ENCODE measurements at places on chromosomes 4 and X. TPM values are rescaled to one million over a fixed set of nuclear protein-coding genes. Genes with fewer than 3 reads are reported as not detected.

DDX53 gene
- total RNA-seq, result not detected

DNA sequence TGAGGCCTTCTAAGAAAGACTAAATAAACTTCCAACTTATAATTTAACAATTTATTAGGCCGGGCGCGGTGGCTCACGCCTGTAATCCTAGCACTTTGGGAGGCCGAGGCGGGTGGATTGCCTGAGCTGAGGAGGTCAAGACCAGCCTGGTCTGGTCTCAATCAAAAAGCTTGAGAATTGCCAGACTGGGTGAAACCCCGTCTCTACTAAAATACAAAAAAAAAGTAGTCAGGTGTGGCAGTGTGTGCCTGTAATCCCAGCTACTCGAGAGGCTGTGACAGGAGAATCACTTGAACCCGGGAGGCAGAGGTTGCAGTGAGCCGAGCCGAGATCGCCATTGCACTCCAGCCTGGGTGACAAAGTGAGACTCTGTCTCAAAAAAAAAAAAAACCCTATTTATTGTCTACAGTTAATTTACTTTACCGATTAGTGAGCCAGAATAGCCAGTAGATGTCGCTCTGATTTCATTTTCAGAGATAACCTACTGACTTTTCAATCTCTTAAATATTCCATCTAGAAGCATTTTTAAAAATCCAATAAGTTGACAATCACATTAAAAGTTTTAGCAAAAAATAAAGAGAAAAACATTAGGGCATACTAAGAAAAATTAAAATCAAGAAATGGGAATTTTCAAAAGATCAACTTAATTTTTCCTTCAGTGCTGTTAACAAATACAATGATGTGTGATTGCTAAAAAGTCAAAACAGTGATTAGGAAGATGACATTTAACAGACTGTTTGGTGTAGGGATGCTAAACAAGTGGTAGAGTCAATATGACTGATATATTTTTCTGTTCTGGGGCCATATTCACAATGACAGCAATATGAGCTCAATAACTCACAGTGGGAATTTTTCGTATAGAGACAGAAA lies 4.3 kb upstream of the SHROOM3 start:
- no peak for DNase-seq

GRCh38 chrX:11349661-11350337 lies 56.6 kb downstream of the AMELX start:
- DNase-seq, result no peak

DNA sequence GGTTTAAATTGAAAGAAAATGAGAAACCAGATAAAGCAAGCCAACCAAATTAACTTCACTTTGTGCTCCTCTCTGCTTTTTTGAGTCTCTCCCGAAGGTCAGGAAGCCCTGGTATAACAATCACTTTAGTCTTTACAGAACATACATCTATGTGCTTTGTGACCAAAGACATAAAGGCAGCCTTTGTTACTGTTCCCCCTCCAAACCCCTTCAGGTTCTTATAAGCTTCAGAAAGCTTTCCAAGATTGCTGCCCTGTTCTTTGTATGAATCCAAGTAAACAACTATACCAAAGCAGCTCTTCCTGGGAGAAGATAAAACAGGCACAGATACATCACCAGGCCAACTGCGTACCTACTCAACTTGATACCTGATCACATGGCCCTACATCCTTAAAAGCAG lies 28.7 kb downstream of the RLIM start:
- no peak for DNase-seq

- no peak for DNase-seq
Observed at GRCh38 chr4:35541888-35542213, 702.5 kb downstream of the ARAP2 start.

DNA sequence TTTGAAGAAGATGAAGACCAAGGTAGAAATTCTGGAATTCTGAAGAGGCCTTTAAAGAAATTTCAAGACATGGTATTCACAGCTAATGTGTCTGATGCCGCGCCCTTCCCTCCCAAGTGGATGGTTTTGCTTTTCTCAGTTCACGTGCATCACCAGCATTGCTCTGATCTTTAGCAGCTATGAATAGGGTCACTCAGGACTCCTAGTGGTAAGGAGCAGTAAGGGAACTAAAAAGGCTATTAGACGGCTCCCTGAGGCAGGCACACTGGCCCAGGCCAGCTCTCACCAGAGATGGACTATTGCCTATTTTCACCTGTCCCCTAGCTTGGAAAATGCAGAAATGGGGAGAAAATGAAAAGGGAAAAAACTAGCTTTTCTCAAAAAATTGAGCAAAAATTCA lies 447.5 kb upstream of the RASGEF1B start:
- DNase-seq, result no peak

PRR32 gene
- not detected for total RNA-seq

- no peak for DNase-seq
Observed at GRCh38 chr4:73420615-73421014, 15.4 kb upstream of the AFP start.

- DNase-seq, result no peak
Observed at GRCh38 chr4:101418466-101418865, 71.1 kb upstream of the PPP3CA start.

DNA sequence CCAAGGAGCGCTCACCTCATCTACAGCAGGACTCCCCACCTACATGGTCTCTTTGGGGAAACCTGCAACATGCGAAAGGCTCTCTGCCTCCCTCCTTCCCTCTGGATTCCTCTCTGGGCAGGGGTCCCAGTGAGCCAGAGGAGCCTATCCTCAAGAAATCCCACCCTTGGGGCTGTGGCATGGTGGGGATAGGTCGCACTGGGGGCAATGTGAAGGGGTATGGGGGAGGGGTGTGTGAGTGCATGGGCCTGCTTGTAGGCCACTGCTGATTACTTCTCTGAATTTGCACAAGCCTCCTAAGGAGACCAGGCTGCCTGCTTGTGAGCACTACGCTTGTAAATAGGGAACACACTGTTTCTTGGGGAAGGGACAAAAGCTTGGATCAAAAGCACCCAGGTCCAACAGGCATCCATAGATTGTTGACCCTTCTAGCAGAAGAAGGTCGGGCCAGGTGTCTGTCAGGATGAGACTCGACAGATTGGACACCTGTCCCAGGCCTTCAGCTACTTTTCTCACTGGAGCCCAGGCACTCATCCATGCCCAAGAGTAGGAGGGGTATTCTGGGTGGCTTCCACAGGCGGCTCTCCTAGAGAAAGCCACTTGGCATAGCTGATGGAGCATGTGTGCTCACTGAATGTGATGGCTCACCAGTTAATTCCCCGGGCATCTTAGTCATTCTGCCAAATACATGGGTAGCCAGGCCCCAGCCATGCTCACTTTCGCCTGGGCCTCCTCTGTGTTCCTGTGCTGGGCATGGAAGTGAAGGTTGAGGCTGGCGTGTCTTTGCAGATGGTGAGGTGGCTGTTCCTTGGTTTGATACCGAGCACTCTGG lies 75.0 kb downstream of the NBDY start:
- no peak for DNase-seq

MAGEB10 gene
- not detected for total RNA-seq

PCDH10 gene
- not detected for total RNA-seq

GRCh38 chrX:129026202-129026601 lies 497.1 kb downstream of the SMARCA1 start:
- DNase-seq, result no peak

GCNA gene
- total RNA-seq, result 5.2 TPM

PABPC5 gene
- not detected for total RNA-seq

DNA sequence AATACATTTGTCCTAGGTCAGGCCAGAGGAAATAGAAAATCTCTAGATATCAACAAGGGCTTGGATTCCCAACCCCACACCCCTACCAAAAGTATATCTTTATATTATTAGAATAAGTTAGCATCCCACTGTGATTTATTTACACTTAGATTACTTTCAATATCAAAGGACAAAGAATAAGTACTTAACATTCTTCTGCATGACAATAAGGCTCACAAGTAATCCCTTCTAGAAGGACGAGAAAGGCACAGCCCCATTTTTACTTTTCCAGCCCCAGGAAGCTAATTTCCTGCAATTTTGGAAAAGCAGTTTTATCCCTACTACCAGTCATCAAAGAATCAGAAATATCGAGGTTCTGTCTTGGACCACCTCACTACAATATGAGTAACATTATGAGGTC lies 14.1 kb upstream of the SLITRK2 start:
- DNase-seq, result no peak

NKAP gene
- total RNA-seq, result 13.6 TPM

PCYT1B gene
- 0.50 TPM for total RNA-seq

- no peak for DNase-seq
Observed at GRCh38 chrX:15356444-15356843, 21.1 kb upstream of the PIGA start.

CENPE gene
- total RNA-seq, result 1.2 TPM

DNA sequence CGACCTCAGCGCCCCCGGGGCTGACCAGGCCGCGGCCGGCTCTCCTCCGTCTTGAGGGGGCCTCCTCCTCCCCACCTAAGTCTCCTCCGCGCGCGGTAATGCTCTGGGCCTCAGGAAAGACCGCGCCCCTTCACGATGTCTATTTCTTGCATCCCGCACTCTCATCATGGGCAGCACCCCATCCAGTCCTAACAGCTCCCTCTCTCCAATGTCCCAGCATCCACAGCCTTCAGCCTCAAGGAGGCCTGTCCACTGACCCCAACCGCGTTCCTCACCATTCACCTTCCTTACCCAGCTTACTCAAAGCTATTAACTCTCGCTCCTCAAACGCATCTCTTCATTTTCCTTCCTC lies 77.5 kb downstream of the MAGED4 start:
- peak; percentile 0 for DNase-seq

DNA sequence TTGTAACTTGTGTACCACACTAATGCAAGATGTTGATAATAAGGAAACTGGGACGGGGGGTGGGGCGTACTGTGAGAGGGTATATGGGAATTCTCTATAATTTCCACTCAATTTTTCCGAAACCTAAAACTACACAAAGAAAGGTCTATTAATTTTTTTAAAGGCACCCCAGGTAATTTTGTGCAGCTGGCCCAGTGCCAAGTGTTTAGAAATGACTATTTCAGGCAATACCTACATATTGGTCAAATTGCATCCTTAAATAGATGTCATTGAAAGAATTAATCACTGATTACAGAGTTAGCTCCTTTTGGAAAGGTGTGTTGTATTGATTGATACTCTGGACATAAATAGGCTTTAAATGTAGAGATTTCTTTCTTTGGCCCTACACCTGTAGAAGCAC lies 10.1 kb upstream of the MTMR1 start:
- no peak for DNase-seq

GRCh38 chr4:1003271-1004070 lies 8.0 kb upstream of the FGFRL1 start:
- DNase-seq, result no peak

- DNase-seq, result no peak
Observed at GRCh38 chr4:153931804-153932203, 142.9 kb upstream of the SFRP2 start.

Data from T-cell (primary cell).